ENCODE measurements at places on chromosomes 6 and 20.

- DNase-seq, result peak; percentile 34
Observed at GRCh38 chr6:136723780-136724179, 68.5 kb downstream of the MAP3K5 start.

- DNase-seq, result no peak
Observed at GRCh38 chr6:145904391-145904790, 59.8 kb downstream of the SHPRH start.

DNA sequence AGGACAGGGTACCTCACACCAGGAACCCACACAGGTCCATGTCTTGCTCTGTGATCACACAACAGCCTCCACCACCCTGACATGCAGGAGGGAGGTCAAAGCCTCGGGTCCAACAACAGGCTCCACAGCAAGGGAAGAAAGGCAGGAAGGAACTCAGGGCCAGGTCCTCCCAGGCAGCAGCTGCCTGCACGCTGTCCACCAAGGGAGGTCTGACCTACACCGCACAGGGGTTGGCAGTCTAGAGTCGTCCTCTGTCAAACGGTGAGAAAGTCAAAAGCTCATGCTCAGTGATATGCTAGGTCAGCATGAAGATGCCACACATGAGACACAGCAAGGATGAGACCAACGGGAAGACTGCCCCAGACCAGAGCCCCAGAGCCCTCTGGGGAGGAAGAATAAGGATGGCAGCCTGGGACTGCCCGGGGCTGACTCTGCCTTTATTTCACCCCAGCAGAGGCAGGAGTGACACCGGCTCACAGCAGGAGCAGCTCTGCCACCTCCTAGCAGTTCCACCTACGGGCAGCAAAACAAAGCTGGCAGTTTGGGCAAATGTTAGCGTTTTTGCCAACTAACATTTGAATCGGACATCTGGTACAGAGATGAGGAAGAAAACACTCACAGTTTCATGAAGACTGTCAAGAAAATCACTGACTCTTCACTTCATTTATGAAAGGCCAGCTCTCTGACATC is 8.5 kb downstream of the GMEB2 start:
- DNase-seq, result no peak

DNA sequence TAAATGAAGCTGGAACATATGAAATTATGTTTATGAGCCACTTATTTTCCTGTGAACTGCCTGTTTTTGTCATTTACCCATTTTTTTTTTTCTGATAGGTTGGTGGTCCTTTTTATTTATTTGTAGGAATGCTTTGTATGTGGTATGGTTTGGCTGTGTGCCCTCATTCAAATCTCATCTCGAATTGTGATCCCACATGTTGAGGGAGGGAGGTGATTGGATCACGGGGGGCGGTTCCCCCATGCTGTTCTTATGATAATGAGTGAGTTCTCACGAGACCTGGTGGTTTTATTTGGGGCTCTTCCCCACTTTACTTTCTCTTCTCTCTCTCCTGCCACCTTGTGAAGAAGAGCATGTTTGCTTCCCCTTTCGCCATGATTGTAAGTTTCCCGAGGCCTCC is 77.3 kb downstream of the CDH26 start:
- no peak for DNase-seq

- DNase-seq, result no peak
Observed at GRCh38 chr6:111971866-111972532, 81.9 kb upstream of the CCN6 start.

GRCh38 chr6:168956141-168956838 is 297.4 kb downstream of the THBS2 start:
- DNase-seq, result no peak

DNA sequence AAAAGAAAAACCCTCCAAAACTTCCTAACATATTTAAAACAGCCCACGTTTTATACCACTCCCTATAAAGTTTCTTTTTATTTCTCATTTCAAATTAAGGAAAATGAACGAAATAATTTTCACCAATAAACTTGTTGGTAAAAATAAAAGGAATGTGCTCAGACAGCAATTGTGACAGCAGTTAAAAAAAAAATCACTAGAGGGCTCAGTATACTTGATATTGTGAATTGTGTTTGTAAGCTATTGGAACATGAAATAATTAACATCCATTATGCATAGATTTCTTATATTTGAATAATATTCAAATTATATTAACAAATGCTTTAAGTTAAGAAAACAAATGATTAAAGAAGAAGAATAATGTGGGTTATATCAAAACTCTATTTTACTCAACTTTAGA is 105.5 kb downstream of the ASCC3 start:
- no peak for DNase-seq

DNA sequence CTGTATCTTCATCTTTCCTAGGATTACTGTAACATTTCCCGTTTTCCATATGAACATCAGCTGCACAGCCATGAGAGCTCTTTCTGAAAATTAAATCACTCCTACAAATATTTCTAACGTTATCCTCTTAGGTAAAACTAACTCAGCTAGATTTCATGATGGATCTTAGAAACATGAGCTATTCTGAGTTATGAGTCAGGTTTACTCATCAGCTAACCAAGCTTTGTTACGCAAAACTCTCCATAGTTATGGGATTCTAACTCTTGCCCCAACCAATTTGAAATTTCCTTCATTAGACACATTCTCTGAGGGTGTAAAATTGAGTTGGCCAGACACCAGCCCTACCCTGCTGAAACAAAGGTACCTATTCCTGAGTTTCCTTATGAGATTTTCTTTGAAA is 14.0 kb downstream of the DEFB110 start:
- DNase-seq, result no peak

- no peak for DNase-seq
Observed at GRCh38 chr20:8579035-8579434, 447.0 kb downstream of the PLCB1 start.

GRCh38 chr6:143087856-143088255 is 27.2 kb downstream of the AIG1 start:
- DNase-seq, result no peak

DNA sequence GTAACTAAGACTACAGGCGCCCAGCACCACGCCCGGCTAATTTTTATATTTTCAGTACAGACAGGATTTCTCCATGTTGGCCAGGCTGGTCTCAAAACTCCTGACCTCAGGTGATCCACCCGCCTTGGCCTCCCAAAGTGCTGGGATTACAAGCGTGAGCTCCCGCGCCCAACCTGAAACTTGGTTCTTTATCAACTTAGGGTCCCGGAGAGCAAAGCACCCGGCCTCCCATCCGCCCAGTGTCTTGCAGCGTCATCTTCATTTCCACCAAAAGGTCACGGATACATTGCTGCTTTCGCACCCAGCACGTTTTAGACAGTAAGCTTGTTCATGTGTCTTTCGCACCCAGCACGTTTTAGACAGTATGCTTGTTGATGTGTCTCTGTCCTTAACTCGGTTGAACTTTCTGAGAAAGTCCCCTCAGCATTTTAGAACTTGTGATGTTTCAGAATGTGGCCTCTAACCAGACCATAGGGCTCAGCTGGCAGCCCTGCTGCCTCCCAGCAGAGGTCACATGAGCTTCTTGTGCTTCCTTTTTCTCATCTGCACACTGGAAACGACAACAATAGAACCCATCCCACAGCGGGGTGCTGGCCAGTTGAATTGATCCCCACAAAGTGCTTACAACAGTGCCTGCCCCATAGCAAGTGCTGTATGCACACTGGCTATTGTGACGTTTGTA is 48.8 kb downstream of the PRR18 start:
- no peak for DNase-seq

- DNase-seq, result no peak
Observed at GRCh38 chr6:119527231-119527578, 177.6 kb upstream of the MAN1A1 start.

- DNase-seq, result no peak
Observed at GRCh38 chr6:71044753-71045152, 87.9 kb upstream of the B3GAT2 start.

- DNase-seq, result no peak
Observed at GRCh38 chr6:112539355-112539754, 192.2 kb downstream of the RFPL4B start.

DNA sequence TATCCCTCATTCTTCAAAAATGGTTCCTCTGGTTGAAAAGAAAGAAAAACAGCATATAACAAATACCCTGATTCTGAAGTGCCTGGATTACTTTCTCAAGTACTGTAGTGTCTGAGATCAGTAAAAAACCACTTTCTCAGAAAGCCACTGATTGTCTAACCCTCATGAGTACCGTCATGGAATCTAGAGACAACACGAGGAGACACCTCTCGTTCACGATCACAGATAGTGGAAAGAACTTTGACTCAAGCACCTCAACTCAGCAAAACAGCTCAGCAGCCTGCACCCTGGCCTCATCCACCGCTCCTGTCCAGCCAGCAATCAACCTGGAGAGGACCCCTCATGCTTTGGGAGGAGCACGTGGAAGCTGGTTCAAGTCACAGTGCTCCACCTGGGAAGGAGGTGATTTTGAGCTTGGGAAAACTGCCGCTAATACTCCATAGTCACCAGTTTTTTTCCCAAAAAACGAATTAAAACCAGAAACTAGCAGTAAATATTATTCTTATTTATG is 1.0 kb downstream of the SCML4 start:
- DNase-seq, result peak; percentile 74

GRCh38 chr20:37484331-37484730 is 36.7 kb upstream of the NNAT start:
- no peak for DNase-seq

GRCh38 chr6:43491750-43492661 is 14.6 kb downstream of the TJAP1 start:
- no peak for DNase-seq

- DNase-seq, result no peak
Observed at GRCh38 chr6:118502169-118502568, 45.9 kb upstream of the PLN start.

- no peak for DNase-seq
Observed at GRCh38 chr20:40276301-40276700, 412.7 kb downstream of the MAFB start.

GRCh38 chr20:61321481-61321880 is 69.4 kb downstream of the CDH4 start:
- no peak for DNase-seq

DNA sequence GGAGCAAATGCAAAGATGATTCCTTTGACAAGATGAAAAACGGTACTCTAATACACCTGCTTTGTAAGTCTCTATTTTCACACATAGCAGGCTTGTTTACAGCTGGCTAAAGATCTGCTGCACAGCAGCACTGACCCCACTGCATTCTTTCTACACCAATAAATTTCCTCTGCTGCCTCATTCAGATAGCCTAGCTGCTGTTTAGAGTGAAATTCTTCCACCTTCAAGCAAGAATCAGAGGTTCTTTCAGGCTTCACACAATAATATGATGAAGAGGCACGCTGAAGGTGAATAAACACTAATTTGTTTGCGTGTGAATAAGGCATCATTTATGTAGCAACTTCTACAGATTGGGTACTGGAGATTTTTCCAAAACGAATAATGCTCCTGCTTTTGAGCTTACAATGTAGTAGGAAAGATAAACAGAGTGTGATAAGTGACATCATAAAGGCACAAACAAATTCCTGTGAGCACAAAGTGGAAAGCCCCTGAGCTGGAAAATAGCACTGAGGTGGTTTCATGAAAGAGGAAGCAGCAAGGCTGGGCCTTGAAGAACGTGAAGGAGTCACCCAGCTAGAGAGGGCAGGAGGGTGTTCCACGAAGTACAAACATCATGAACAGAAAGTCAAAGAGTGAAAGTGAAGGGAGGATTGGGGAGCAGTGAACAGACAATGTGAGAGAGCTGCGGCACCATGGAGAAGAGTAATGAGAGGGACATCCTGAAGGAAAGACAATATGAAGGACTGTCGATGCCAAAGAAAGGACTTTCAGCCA is 543.4 kb downstream of the CD83 start:
- peak; percentile 47 for DNase-seq

DNA sequence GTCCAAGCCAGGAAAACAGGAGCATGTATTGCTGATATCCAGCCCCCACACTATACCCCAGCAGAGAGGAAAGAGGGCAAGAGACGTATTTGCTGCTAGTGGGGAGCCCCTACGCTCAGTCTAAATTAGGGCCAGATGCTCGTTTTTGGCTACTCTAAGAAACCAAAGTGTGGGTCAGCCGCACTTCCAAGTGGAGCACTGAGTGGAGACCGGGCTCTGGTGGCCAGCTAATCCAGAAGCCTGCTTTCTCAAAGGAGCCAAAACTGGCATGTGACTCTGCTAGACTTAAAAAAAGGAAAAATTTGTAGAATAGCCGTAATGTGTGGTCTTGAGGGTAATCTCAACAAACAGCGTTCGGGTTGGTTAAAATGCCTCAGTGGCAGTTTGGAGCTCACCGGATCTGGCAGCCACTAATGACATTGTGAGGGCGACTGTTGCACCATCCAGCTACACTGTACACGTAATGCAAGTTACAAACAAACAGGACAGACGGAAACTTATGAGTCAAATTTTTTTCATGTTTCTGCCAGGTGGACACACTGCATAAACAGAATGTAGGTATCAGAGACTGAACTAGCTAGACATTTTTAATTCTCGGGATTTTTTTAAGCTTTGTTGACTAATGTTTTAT is 230.9 kb downstream of the FOXC1 start:
- DNase-seq, result no peak

DNA sequence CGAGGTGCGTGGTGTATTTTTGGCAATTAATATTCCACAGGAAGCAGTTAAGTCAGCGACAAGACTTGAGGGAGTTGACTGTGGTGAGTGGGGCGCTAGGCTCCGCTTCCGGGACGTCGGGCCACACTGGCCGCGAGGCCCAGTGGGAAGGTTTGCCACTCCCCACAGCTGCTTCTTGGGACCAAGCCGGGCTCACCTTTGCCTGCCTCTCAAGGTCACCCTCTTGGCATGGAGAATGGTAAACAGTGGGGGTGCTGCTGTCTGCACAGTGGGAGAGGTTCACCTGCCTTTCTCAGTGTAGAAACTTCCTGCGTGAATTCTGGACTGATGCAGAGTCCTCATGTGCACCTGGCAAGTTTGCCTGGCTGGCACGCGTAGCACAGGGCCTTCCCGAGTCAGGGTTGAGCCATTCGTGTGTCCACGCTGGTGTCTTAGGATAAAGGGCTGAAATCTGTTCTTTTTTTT is 6.4 kb downstream of the OSBPL2 start:
- no peak for DNase-seq

DNA sequence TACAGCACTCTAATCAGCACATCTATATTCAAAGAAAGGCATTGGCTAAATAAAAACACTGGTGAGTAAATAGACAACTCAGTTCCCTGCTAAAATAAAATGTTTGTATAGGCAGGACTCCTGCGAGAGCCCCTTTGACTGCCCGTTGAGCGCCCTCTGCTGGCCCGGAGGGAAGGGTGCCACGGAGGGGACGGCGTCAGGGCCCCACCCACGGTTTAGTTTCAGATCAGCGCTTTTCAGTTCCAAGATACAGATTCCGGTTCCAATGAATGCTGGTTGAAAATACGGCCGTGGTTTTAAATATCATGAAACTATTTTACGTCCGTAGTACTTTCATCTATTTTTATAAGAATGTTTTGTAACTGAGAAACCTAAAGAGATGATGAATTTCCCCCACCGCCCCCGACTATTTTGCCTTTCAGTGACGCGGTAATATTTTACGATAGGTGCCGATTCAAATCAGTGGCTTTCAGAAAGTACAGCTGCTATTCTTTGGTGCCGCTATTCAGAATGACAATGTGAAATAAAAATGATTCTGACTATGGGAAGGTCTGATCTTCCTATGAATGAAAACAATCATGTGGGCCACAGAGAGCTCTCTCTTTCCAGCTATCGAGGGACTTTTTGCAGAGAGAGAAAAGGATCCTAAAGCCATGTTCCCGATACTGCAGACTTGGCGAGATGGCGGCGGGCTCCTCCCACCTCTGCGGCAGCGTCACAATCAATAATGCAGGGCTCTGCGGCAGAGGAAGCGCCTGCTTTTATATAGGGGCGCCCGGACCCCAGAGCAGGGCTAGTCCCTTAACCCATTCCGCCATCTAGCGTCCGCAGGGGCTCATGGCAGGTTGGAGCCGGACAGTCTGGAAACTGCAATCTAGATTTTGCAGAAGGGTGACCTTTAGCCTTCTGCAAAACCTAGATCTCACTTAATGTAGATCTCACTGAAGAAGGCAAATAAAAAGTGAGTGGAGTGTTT is 10.6 kb upstream of the CCN6 start:
- DNase-seq, result peak; percentile 94

Measured in CD4-positive, alpha-beta T cell treated with Interleukin-10 for 1 hour (primary cell).